ENCODE measurements at places on chromosomes 3 and 15.

DNA sequence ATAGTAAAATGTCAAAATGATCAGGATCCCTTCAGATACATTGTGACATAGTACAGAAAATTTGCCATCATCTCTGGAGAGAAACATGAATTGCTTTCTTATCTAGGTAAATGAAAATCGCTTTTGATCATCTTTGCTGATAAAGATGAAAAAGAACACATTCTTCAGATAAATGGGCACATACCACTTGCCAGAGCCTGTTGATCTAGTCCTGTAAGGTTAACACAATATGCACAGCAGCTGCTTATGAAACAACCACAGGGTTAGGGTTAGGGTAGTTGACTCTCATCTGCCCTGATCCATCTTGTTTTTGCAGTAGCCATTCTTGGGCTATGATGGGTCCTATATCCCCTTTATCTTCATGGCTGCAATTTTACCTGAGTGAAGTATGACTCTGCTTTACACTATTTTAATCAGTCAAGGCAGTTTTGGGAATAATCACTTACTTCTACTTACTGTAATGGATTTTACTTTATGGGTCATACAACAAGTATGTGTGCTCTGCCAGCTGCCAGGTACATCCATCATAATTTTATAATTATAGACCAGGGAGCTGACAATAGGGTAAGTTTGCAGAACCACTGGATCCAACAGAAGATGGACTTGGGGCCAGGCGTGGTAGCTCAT lies 12.6 kb upstream of the SPINK8 start:
- no peak for DNase-seq

DNA sequence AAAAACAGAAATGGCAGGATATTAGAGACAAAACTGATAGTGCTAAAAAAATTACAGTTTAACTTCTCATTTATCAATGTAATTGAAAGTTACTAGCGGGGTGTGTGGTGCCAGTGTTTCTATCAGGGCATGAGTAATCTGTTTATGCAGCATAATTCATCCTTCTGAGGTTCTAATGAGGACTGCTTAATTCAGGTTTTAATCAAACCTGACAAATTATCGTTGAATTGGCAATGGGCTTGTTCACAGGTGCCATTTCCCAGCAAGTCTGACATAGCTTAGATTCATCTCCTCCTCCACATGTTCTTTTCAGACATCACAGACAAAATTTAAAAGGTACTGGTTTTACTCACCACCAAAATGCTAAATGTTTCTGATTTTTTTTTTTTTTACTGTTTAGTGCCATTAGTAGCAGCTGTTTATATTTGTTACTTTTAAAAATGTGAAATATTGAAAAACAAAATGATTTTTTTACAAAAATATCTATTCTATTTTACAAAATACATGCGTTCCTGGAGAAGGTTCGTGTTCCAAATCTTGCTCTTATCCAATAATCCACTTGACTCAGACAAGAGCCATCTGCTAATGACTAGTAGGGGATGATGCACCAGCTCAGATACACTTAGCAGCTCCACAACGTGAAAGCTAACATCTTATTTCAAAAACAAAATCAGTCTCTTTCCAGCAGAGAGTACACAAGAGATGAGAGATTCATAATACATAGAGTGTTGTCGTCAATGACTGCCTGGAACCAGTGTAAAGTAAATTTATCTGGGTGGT lies 447.7 kb upstream of the DPPA4 start:
- DNase-seq, result no peak

- DNase-seq, result no peak
These were observed 91.8 kb downstream of the BTD start for GRCh38 chr3:15693355-15693754.

- DNase-seq, result no peak
These were observed 71.8 kb downstream of the CHDH start for GRCh38 chr3:53774414-53774813.

DNA sequence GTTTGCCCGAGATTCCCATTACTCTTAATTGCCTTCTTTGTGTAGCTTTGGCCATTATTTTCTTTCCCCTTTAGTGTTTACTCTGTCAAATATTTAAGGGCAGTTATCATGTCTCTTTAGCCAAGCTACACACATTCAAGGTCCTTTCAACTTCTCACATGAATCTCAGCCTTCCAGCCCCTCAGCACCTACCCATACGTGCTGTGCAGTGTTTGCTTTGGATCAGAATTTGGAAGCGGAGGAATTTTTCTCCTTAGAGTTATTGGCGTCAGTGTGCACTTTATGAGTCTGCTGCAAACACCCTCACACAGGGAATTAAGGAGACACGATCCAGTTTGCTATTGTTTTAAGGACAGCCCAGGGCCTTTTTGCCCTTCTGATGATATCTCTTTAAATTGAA lies 231.6 kb downstream of the CACNA2D3 start:
- DNase-seq, result no peak

DNA sequence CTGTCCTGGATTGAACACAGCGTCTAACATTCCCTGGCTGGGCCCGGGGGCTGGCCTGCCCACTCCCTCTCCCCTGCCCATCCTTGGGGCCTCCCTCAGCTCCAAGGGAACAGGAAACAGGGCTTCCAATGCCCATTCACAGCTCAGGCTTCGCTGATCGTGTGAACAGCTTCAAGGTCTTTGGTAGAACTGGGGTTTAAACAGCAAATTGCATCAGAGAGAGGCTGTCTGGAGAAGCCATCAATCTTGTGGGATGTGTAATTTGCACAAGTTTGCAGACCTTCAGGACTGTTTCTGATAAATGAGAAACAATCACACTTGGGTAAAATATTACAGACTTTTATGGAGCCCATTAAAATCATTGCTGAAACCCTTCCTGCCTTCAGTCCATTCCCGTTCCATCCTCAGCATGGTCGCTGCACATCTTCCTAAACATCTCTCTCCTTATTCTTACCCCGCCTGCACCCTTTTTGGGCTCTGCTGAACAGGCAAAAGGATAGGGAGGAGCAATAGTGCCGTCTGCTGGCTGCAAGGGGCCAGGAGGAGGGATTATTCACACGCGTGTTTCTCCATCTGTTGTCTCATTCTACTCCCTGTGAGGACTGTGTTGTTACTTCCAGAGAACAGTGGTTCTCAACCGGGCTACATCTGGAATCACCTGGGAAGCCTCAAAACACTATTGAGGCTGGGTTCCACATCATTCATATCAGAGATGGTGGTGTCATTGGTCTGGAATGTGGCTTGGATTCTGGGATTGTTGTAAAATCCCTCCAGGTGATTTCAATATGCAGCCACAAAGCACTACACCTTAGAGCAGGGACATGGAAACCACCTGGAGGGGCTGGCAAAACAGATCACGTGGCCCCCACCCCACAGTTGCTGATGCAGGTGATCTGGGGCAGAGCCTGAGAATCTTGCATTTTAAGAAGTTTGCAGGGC lies 116.3 kb downstream of the CLSTN2 start:
- no peak for DNase-seq
